Amniotic stem cell (primary cell): ENCODE measurements at places on chromosomes 5 and 9.

DNA sequence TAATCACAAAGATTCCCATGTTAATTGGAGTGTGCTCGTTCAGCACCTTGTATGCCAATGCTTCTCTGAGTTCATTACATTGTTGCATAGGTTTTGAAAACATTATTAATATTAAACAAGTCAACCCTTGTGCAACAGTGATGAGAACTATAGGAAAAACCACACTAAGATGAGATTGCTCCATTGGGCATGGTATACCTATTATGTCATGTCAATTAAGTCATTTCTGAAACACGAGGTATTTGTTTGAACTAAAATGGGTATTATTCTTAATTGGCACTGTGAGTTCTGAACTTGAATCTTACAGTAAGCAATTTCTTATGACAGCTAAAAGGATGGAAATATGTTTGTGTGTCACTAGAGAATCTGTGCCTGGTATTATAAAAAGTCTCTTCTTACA is 447.7 kb downstream of the EFNA5 start:
- no peak for DNase-seq

- DNase-seq, result no peak
These were observed 92.9 kb downstream of the ANGPTL2 start for GRCh38 chr9:127029548-127029947.

DNA sequence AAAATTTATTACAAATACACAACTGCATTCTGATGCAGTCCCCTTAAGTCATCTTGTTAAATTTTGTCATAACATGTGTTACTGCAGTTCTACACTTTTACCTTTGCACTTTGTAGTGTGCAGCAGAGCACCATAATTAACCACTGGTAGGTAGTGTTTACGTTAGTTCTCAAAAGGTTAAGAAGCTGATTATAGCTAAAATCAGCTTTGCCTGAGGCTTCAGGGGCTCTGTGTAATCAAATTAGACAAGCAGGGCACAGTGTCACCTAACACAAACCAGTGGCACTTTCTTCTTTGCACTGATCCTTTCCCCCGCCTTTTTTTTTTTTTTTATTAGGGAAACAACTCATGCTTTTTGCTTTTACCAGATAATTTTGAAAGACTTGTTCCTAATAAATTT is 26.1 kb downstream of the POU5F2 start:
- DNase-seq, result no peak

- DNase-seq, result no peak
These were observed 96.4 kb upstream of the VLDLR start for GRCh38 chr9:2525147-2525546.

DNA sequence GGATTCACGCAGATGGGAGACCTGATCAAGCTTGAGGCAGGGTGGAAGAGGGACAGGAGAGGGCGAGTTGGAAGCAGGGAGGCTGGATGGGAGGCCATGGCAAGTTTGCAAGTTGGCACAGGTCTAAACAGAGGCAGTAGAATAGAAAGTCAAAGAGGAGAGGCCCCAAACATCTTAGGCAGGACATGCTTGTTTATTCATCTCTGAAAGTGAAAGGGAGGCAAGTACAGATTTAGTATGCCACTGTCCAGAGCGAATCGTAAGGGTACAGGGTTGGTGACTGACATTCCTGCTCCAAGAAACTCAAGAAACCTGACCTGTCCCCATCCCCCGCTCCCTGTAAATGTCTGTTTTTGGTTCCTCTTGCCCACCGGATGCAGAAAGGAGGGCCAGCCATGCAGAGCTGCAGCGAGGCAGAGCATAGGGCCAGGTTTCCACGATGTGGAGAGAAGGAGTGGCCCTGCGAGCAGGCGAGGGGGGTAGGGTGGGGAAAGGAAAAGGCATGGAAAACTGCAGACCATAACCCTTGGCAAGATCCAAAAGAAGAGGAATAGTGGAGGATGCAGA is 96.2 kb upstream of the BOD1 start:
- no peak for DNase-seq

GRCh38 chr9:93139365-93140182 is 5.5 kb upstream of the NINJ1 start:
- DNase-seq, result no peak

- DNase-seq, result no peak
These were observed 66.4 kb downstream of the RETREG1 start for GRCh38 chr5:16550316-16550952.

- DNase-seq, result no peak
These were observed 158.1 kb downstream of the HACD4 start for GRCh38 chr9:20873240-20873865.

DNA sequence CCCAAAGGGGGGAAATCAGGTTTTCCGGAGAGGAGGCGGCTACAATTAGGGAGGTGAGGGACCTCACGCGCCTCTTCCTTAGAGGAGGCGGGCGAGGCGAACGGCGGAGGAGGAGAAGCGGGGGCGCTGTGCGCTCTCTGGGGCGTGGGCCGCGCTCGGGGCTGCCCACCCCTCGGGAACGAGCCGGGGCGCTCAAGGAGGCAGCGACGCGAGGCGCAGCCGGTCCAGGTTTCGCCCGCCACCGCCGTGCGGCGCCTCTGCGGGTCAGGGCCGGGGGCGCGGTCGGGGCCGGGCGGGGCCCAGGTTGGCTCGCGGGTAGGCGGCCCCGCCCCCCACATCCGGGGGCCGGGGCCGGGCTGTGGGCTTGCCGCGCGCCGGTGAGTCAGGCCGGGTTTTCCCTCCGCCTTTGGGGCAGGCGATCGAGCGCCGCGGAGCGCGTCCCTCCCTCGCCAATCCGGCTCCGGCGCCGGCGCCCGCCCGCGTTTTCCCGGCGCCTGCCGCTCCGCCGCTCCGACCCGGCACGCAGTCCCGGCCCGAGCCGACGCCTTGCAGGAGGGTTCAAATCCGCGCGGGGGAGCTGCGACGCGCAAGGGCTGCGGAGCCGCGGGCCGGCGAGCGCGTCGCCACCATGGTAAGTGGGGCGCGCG is at the start of gene N4BP3:
N4BP3 (plus strand) TSS at position 392 of the 647 bp plus-strand sequence. CDS start 6,052 bp downstream, outside the sequence.
- no peak for DNase-seq

DNA sequence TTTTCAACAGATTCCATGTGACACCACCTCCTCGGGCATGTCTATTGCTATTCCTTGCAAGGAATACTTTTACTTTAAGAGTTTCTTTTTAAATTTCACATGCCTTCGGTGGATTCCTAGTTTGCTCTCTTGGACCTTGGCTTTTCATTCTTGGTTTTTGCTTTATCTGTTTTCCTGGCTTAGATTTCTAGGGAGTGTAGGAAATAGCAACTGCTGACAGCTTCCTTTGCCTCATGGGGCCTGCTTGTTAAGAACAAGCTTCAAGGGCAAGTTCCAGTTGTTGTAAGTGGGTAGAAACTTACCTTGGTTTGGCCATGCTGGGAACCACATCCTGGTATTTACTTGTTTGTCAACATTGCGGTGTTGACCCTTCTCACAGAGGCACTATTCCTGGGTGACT is 348.5 kb downstream of the DMAC1 start:
- no peak for DNase-seq

GRCh38 chr5:74167930-74168315 is 472.6 kb downstream of the ENC1 start:
- DNase-seq, result no peak

- DNase-seq, result no peak
These were observed 5.2 kb upstream of the TDRD7 start for GRCh38 chr9:97406620-97407177.

DNA sequence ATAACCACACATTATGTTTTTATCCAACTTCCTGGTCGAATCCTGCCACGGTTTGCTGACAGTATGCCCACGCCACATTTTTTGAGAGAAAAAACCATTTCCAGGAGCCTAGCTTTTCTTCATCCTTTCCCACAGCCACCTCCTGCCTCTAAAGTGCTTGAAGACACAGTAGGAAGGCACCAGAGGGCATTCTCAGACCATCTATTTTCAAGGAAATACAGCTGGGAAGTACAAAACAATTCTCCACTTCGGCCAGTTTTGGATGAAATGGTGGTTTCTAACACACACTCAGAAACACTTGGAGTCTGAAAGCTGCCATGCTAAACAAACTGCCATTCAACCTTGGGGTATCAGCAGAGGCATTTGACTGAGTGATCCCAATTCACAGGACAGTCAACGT is 86.3 kb upstream of the RPS23 start:
- DNase-seq, result peak; percentile 69

DNA sequence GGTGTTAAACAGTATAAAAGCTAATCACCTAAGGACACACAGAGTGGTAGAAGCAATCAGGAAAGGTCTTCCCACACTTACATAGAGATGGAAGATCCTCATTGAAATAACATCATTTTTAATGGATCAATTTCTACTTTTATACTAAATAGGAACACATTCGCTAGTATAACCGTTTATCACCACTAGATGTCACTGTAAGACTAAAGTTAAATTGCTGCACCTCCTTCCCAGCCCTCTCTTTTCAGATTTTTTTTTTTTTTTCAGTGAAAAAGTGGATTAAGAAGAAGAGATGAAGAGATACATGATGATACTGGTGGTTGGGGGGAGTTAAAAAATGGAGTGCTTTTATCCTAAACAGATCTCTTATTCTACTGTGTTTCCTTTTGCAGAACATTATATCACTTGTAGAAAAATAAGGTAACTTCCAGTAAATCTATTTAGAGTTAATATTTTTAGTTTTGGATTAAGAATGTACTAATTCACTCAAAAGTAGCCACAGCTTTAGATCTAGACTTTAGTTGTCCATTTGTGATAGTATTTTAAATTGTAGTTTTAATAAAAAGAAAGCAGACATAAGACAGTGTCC is 116.9 kb upstream of the ARRDC3 start:
- peak; percentile 19 for DNase-seq

DNA sequence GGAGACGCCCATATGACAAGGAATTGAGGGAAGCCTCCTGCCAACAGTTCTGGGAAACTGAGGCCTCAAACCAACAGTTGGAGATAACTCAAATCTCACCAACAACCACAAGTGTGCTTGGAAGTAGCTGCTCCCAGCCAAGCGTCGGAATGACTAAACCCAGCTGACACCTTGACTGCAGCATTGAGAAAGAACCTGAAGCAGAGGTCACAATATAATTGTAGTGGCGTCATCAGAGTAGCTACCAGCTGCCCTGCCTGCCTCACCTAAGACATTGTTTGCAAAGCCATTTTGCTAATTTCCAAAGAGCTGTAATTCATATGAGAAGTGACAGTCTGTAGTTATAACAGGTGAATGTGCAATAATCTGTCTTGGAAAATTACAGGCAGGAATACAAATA is 40.8 kb upstream of the ANKRD31 start:
- no peak for DNase-seq

DNA sequence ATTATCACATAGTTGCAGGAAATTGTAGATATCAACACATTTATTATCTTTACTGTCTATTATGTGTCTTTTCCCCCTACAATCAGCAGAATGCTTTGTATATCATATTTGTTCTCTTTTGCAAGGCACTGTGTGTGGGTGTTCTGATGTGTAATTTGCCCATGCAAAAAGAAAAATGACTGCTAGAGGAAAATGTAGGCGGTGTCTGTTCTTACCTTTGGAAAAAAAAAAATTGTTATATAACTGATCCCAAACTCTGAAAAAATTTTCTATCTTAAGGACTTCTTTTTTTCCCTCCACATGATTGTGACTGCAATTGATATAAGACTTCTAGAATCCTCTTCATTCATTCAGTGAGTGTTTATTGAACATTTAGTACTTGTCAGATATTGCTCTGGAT is 24.5 kb downstream of the MRPS30 start:
- DNase-seq, result no peak

- DNase-seq, result no peak
These were observed 586.4 kb downstream of the TLE4 start for GRCh38 chr9:80158131-80158530.

GRCh38 chr9:69945671-69946141 is 97.9 kb upstream of the MAMDC2 start:
- DNase-seq, result no peak

DNA sequence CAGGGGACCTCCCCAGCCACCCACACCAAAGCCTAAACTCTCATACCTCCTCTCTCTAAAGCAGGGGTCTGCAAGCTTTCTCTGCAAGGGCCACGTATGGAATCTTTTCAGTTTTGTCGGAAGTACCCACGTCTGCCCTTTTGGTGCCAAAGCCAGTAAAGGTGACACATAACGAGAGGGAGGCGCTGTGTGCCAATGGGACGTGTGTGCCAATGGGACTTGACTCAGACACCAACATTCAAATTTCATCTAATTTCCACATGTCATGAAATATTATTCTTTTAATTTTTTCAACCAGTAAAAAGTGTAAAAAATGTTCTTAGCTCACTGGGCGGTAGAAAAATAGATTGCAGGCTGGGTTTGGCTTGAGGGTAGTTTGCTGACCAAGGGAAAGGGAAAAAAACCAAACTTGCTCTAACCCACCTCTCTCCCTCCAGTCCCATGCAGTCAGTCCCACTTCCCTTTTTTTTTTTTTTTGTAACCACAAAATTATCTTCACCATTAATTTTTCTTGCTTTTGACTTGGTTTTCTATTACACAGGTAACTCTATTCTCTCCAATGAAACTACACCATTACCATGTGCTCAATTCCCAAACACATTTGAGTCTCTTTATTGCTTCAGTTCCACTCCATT is 25.5 kb downstream of the OR2V1 start:
- DNase-seq, result no peak

GRCh38 chr9:976258-976942 is at the start of gene DMRT3:
TSS of gene DMRT3 (plus strand) at chr9:976655. CDS start at chr9:977002, 347 bp downstream.
- no peak for DNase-seq

DNA sequence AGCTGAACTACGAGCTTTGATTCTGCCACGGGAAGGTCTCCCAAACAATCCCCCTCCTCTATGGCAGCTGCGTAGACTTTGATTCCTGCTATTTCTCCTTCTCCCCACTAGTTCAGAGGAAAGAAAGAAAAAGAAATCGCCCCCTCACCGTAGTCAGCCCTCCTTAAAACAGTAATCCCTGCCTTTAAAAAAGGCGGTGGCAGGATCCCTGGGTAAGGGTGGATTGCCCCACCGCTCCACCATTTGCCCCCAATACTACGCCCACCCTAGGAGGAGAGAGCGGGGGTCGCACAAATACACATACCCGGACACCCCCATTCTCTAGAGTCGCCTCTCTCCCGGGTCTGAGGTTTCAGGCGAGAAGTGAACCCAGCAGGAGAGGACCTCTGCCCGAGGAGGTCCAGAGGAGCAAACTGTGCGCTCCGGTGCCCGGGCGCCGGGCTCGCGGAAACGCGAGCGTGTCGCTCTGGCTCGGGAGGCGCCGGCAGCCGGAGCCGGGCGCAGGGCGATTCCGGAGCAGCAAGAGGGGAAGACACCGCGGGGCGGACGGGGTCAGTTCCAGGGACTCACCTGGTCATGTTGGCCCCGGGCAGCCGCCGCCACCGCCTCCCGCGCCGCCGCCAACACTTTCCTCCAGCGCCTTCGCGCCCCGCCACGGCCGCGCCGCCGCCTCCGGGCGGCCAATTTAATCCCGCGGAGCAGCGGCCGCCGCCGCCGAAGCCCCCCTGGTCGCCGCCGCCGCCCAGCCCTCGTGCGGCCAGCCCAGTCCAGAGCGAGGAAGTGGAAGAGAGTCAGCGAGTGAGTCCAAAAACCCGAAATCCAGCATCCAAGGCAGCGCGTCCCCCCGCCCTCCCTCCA is 1057.7 kb upstream of the DMAC1 start:
- DNase-seq, result no peak

GRCh38 chr5:144072518-144072927 is 97.9 kb downstream of the YIPF5 start:
- DNase-seq, result peak; percentile 55

GRCh38 chr9:79193001-79193400 is 378.8 kb upstream of the TLE4 start:
- DNase-seq, result no peak
